Sigmoid colon (tissue), 7 donors: ENCODE measurements at places on chromosomes 16 and 17. TPM values are rescaled to one million over a fixed set of nuclear protein-coding genes. Genes with fewer than 3 reads are reported as not detected.

The CCDC78 gene
- total RNA-seq = not detected

The NTN3 gene
- 0.83 TPM for total RNA-seq

The HOXB13 gene
- total RNA-seq = 1.4 TPM

The OTOA gene
- total RNA-seq = not detected

The PPP1R1B gene
- 6.0 TPM for total RNA-seq

The MPO gene
- not detected for total RNA-seq

The BRIP1 gene
- 0.55 TPM for total RNA-seq

The LLGL2 gene
- total RNA-seq = 5.0 TPM

The GID4 gene
- 25.2 TPM for total RNA-seq

The ZFPM1 gene
- 0.36 TPM for total RNA-seq

The KRTAP1-5 gene
- not detected for total RNA-seq

The RPGRIP1L gene
- total RNA-seq = 4.1 TPM

The KRT10 gene
- total RNA-seq = 9.3 TPM

The CDRT15 gene
- not detected for total RNA-seq

The TP53TG3C gene
- total RNA-seq = not detected

The TMEM208 gene
- 15.3 TPM for total RNA-seq

The BTBD17 gene
- total RNA-seq = not detected

The SYNGR3 gene
- 5.5 TPM for total RNA-seq

The CHST4 gene
- not detected for total RNA-seq

The MYH11 gene
- total RNA-seq = 6,632 TPM

The SULT1A4 gene
- 7.5 TPM for total RNA-seq

The NKD1 gene
- total RNA-seq = 6.7 TPM

The SLC35G6 gene
- not detected for total RNA-seq

The PROCA1 gene
- 0.54 TPM for total RNA-seq

The AOC3 gene
- total RNA-seq = 79.6 TPM

The LRRC37B gene
- 17.8 TPM for total RNA-seq

The SP2 gene
- 4.3 TPM for total RNA-seq

The P4HB gene
- total RNA-seq = 299 TPM

The SAT2 gene
- 72.9 TPM for total RNA-seq

The ARHGAP44 gene
- 6.4 TPM for total RNA-seq
